ENCODE measurements at places on chromosomes 6 and 20.

- peak; percentile 54 for DNase-seq
Observed at GRCh38 chr6:145214570-145214969, 520.8 kb downstream of the EPM2A start.

- no peak for DNase-seq
Observed at GRCh38 chr20:47487175-47487917, 14.3 kb upstream of the NCOA3 start.

DNA sequence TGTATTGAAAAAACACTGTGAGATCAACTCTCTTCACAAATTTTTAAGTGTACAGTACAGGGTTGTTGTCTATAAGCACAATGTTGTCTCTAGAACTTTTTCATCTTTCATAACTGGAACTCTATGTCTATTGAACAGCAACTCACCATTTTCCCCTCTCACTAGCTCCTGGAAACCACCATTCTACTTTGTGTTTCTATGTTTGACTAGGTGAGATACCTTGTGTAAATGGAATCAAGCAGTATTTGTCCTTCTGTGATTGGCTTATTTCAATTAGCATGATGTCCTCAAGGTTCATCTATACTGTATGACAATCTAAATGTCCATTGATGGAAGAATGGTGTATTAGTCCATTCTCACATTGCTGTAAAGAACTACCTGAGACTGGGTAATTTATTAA, 210.1 kb upstream of the FUT9 start:
- no peak for DNase-seq

DNA sequence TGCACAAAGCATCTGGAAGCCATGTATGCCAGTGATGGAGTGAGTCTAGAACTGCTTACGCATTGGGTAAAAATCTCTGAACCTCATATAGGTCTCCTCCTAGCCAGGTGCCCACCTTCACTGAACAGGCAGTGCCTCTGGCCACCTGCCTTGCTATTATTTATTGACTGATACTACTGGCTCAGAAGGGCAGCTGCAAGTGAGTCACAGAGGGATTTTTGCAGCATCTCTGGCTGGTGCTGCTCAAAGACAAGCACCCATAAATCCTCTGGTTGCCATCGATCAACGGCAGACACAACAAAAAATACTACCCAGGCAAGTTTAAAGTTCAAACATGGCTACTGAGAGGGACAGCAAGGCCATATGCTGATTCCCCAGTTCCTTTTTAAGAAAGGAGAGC, 279.4 kb downstream of the UBE3D start:
- no peak for DNase-seq

GRCh38 chr6:99604166-99605073, 2.2 kb upstream of the PRDM13 start:
- no peak for DNase-seq

DNA sequence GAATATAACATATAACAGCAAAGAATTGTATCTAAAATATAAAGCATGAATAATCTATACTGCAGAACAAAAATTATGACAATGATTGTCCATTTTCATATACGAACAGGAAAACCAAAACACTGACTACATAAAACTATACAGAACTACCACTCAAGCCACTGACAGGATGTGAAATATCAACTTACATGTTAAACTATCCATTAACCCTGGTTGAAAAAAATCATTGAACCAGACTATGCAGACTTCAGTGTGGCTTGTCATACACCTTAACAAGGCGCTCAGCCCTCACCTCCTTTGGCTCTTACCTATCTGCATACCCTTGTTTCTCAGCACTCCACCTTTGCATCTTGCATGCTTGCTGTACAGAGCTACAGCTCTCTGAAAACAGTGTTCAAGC, 34.9 kb downstream of the ASCC3 start:
- DNase-seq, result no peak

GRCh38 chr6:44078827-44079671, 48.2 kb downstream of the MRPL14 start:
- peak; percentile 82 for DNase-seq

DNA sequence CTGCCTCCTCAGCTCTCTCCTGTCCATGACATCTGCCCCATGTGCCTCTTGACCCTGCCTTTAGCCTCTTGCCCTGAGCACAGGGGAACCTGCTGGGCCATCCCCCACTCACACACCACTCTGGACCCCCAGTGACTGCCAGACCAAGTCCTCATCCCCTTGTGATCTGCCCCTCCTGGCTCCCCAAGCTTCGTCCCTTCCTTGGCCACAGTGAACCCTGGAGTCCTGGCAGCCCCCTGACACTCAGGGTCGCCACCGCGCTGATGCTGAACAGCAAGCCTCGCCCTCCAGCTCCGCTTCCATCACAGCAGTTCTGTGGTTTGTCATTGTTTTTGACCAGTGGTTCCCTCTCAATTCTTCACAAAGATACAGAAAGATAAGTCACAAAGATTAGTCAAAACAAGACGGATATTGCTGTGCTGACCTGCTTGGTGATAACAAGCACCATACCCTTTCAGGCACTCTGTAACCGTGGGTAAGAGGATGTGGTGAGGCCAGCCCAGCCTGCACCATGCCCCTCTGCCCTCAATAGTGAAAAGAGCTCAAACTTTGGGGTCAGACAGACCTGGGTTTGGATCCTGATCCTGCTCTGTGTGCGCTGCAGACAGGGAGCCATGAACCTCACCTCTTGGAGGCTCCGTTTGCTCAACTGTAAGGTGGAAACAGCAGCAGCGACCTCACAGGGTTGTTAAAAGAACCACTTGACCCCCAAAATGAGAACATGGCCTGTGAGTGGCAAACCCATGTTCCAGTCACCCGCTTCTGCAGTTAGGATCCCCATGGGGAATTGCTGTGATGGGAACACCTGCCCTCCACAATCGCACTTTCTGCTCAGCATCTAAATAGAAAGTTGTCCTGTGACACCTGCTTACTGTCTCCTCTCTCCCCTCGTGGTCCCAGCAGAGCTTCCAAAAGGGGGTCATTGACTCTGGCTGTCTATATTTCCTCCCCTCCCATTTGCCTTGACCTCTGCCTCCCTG, 114.5 kb downstream of the TOX2 start:
- no peak for DNase-seq

DNA sequence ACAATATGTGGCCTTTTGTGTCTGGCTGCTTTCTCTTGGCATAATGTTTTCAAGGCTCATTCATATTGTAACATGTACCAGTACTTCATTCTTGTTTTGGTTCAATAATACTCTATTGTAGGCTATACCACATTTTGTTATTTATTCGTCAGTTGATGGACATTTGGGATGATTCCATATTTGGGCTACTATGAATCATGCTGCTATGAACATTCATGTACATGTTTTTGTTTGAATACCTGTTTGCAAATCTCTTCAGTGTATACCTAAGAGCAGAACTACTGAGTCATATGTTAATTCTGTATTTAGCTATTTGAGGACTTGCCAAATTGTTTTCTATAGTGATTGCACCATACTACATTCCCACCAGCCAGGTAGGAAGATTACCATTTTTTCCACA, 259.9 kb downstream of the GMPR start:
- DNase-seq, result no peak

- DNase-seq, result no peak
Observed at GRCh38 chr6:106730264-106730663, 100.9 kb downstream of the QRSL1 start.

GRCh38 chr20:51643390-51643789, 100.9 kb upstream of the NFATC2 start:
- DNase-seq, result no peak
